ENCODE measurements at places on chromosomes 5 and 9.

DNA sequence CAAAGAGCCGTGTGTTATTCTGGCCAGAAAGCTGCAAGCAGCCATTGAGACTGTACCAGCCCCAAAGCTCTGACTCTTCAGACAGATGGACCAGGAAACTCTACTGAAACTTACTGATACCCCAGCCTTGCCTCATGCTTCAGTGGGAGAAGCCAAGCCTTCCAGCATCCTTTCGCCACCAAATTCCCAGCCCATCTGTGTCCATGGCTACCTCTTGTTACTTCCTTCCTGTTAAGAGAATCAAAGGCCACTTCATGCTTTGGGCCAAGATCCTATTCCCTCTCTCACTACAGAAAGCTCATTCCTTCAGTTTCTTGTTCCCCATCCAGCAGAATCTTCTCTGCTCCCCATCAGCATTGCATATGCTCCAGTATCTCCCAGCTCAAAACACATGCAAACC lies 46.9 kb upstream of the FREM1 start:
- no peak for DNase-seq

DNA sequence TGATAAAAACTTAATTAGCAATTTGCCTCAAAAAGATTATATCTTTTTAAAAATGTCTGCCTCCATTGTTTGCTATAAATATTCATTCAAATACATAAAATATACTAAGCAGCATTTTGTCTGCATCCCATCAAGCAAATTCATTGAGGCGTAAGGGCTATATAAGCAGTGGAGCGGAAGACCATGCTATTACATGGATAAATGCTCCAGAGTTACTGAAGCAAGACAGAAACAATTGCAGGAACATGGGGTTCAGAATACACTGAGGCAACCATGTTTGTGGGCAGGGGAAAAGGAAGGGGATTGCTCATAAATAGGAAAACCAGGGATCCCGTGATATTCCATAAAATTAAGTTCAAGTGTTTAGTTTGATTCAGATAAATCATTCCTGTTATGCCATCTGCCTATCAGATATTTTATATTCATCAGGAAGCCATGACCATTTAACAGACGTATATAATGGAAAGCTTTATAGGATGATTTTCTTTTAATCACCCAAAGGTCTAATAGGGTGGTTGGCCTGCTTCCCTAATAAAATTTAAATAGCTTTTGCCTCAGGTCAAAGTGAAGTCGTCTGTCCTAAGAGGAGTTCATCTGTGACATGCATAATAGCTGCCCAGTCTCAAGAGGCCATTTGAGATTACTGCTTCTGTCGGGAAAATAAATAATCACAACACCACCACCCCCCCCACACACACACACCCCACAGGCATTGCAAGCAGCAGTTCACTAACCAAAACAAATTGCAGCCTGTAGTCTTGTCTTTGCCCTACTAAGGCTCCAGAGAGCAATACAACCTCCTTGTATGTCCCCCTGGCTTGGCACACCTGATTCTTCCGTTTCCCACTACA lies 105.2 kb downstream of the RASEF start:
- no peak for DNase-seq

DNA sequence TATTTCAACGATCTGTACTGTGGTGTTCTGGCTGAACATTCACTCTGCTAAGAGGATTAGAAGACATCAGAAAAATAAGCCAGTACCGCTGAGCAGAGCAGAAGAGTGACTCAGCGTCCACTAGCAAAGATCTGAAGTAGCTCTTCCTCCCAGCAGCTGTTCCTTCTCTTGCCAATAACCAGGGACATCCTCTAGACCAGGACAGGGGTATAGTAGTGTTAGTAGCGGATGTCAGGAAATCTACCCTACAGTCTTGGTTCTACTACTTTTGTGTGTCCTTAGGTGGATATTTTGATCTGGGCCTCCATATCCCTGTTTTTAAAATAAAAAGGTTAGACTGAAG lies 103.6 kb downstream of the TSSK1B start:
- DNase-seq, result peak; percentile 20

DNA sequence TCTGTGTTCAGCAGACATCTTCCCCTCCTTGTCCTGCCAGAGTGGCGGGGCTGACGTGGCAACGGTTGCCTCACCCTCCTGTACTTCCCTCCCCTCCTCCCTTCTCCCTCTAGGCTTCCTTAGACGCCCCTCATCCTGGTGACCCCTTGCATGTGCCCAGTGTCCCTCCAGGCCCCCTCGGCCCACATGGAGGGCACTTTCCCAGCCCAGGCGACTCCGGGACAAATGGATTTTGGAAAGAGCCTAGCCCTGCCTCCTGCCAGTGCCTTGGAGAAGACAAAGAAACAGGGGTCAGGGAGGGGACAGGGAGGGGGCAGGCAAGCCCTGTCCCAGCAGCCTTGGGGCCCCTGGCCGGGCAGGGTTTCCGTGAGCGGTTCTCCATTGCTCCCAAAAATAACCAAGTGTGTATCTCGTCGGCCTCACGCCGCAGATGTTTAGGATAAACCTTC lies 38.3 kb upstream of the NEURL1B start:
- no peak for DNase-seq

DNA sequence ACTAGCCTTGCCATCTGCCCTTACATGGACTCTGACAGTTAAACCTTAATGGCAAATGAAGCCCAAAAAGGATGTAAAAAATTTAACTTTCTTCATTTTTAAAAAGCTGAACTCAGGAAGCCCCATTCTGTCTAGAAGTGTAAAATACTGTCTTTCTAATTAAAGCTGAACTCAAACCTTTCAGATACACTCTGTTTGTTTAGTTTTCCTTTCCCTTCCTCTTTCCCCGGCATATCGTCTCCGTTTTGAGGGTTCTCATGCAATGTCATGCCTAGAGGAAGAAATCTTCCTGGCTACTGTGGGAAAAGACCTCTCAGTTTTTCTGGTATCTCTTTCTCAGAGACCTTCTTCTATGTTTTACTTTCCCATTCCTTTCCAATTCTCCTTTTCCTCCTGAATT lies 841.5 kb downstream of the DTWD2 start:
- DNase-seq, result no peak

GRCh38 chr5:106940986-106941385 lies 729.8 kb downstream of the EFNA5 start:
- DNase-seq, result no peak

- DNase-seq, result no peak
Observed at GRCh38 chr5:6158974-6159831, 219.1 kb downstream of the MED10 start.
